Left ventricle myocardium inferior (tissue), 1 donor: ENCODE measurements at places on chromosomes 6 and 20. TPM values are rescaled to one million over a fixed set of nuclear protein-coding genes. Genes with fewer than 3 reads are reported as not detected.

Gene GRIK2
- total RNA-seq, result 11.3 TPM

- DNase-seq, result no peak
These were observed 15.1 kb downstream of the GATA5 start for GRCh38 chr20:62460678-62461077.

Gene KHDC1L
- total RNA-seq, result not detected

GRCh38 chr6:132715204-132715603, 1.3 kb upstream of the VNN1 start:
- DNase-seq, result no peak

Gene CD83
- total RNA-seq, result 1.8 TPM

DNA sequence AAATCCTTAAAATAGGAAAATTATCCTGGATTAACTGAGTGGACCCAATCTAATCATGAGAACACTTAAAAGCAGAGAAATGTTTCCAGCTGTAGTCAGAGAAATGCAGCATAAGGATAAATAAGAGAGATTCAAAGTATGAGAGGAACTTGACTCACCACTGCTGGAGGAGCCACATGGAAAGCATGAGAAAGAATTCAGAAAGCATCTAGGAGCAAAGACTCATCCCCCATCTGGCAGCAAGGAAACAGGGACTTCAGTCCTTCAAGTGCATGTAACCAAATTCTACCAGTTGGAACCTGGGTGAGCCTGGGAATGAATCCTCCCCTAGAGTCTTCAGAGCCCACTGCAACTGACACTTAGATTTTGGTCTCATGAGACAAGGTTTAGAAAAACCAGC, 33.7 kb downstream of the RNF146 start:
- no peak for DNase-seq

Gene TAGAP
- total RNA-seq, result 1.2 TPM

GRCh38 chr20:1734269-1734858, 76.8 kb upstream of the SIRPG start:
- DNase-seq, result no peak

GRCh38 chr6:74248966-74249365, 553.0 kb downstream of the CD109 start:
- DNase-seq, result no peak

Gene CCR6
- total RNA-seq, result not detected

GRCh38 chr6:8177721-8178120, 75.4 kb upstream of the EEF1E1 start:
- DNase-seq, result no peak

GRCh38 chr6:105746509-105746908, 339.6 kb upstream of the PRDM1 start:
- no peak for DNase-seq

DNA sequence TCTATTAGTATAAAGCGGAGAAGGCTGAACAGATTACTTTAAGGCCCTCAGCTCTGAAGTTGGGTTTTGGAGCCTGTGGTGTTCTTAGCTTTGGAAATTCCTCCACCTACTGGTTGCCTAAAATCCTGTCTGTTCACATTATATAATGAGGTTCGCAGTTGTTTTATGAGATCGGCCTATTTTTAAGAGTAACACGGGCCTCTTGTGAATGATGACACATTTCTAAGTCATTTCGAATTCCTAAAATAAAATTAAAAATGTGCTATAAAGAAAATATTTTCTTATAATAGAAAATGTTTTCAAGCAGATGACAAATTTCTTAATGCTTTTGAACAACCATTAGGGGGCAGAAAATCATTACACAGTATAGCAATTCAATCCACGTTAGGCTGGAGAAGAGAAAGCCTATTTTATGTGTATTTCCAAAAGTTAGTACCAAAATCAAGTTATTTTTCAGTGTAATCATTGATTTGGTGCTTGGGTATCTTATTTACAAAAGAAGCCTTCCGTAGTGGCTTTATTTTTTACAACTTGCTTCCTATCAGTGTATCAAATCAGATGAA, 15.8 kb upstream of the FAM8A1 start:
- DNase-seq, result no peak

- DNase-seq, result no peak
These were observed 4.7 kb upstream of the LY86 start for GRCh38 chr6:6583836-6584235.

- DNase-seq, result no peak
These were observed 319.6 kb downstream of the FARS2 start for GRCh38 chr6:5580736-5581581.

- no peak for DNase-seq
These were observed 25.6 kb downstream of the INSM1 start for GRCh38 chr20:20393207-20394120.

- DNase-seq, result no peak
These were observed 9.6 kb downstream of the CLDN20 start for GRCh38 chr6:155273431-155273830.

DNA sequence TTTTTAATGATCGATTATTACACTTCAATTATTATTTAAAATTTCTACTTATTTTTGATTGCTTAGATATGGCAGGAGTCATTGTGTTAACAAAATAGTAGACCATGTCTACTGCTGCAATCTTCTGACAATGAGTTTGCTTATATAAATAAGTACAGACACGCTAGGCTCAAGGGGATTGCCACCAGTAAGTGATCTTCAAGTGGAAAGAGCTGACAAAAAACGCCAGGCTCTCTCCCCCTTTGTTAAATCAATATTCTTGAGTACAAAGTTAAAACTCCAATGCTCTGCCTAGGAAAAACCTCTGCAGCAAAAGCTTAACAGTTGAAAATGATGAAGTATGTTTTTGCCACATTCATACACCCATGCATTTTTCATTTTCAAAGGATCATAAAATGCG, 738.1 kb downstream of the HDGFL1 start:
- DNase-seq, result no peak
